Inflammatory macrophage (primary cell): ENCODE measurements at places on chromosomes 11 and 22.

GRCh38 chr11:15923183-15923582 lies 433.2 kb downstream of the SOX6 start:
- DNase-seq, result no peak

GRCh38 chr11:71341596-71341995 lies 89.2 kb upstream of the SHANK2 start:
- no peak for DNase-seq

GRCh38 chr22:23496445-23496833 lies 83.7 kb downstream of the IGLL1 start:
- DNase-seq, result no peak

- no peak for DNase-seq
These were observed 140.0 kb downstream of the SWAP70 start for GRCh38 chr11:9803685-9804418.

DNA sequence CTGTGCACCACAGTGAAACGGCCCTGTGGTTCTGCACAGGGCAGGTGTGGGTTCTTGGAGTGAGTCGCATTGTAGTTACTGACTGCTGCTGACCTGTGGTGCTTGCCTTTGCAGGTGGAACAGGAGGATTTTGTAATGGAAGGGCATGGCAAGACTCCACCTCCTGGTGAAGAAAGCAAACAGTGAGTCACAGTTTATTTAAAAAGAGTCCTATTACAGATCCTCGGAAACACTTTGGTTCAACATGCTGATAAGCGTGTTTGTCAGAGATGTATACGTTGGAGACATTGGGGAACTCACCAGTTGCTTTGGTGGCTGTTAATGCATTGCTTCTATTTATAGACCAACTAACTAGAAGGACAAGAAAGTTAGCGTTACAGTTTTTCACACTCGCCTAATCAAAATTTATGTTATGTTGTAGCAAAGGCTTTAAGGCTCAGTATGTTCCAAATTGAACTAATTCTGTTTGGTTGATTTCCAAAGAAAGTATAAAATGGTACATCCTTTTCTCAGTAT lies 21.7 kb upstream of the TNRC6B start:
- peak; percentile 8 for DNase-seq

- peak; percentile 35 for DNase-seq
These were observed 12.1 kb downstream of the GATD1 start for GRCh38 chr11:765025-765801.

- no peak for DNase-seq
These were observed 71.8 kb upstream of the PAX6 start for GRCh38 chr11:31882951-31883392.

- DNase-seq, result no peak
These were observed 185.3 kb upstream of the ISX start for GRCh38 chr22:34880662-34881061.

GRCh38 chr11:73310076-73310475 lies 2.0 kb downstream of the ARHGEF17 start:
- no peak for DNase-seq

DNA sequence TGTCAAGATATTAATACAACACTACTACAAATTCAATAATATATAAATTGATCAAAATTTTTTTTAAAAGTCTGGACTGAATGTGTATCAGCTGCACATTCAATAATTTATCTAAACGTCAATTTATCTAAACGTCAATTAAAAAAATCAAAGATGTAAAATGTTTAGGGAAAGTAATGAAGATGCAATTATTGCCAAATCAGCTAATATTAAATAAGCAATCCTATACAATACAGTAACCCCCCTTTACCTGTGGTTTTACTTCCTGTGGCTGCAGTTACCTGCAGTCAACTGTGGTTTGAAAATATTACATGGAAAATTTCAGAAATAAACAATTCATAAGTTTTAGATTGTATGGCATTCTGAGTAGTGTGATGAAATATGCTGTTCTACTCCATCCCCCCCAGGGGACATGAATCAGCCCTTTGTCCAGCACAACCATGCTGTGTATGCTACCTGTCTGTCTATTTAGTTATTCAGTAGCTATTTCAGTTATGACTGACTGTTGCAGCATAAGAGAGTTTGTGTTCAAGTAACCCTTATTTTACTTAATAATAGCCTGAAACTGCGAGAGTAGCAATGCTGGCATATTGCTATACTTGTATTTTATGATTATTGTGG lies 72.2 kb downstream of the CWF19L2 start:
- no peak for DNase-seq

- DNase-seq, result no peak
These were observed 121.1 kb upstream of the CRYBB3 start for GRCh38 chr22:25078591-25078990.

DNA sequence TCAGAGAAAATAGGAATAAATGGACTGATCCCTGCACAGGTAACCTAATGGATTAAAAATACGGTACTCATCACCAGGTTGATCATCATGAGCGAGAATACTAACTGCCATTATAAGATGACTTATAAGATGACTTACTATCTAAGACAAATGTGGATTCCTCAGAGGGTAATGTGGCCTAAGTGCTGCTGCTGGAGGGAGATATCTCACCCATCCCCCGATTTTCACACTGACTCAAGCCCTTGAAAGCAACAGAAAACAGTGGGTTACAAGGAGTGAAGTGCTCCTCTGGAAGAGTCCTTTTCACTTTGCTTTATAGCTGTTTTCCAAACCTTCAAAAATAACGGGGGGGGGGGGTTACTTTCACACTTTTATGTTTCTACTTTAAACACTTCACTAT lies 920 bp downstream of the TMEM218 start:
- no peak for DNase-seq

- no peak for DNase-seq
These were observed 853.5 kb downstream of the METTL15 start for GRCh38 chr11:28961726-28962125.

GRCh38 chr11:122048401-122048800 lies 67.6 kb downstream of the BLID start:
- DNase-seq, result no peak

- no peak for DNase-seq
These were observed 32.4 kb downstream of the TTC28 start for GRCh38 chr22:28647216-28647615.

DNA sequence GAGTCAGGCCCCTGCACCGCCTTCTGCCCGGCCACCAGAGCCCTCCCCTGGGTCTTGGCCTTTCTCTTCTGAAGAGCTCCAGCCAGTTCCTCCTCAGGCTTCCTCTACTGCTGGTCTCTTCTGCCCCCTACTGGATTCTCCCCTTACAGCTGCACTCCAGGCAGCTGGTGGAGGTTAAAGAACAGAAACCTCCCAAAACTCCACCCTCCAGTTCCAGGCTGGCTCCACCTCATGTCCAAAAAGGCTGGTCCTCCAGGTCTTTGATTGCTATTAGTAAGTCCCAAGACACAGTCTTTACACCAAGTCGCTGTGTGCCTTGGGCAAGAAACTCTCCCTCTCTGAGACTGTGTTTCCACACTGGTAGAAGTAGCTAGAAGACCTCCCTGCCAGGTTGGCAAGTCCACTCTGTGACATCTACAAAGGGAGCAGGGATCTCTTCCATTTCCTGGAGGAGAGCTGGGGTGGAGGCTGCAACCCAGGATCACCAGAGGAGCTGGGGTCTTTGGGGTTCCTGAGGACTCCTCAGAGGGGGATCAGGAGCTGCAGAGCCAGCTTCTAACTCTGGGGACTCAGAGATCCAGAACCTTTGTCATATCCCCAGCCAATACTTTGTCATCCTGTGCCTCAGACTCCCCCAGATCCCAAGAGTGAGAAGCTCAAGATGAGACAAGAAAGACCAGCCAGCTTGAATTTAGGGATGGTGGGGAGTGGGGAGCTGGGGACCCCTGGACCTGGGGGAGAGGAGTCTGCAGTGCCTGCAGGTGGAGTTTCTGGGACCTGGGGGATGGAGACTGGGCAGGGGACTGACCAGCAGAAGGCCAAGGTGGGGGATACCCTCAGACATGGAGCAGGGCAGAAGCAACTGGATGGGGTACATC lies 3.4 kb upstream of the IGLL5 start:
- peak; percentile 90 for DNase-seq

DNA sequence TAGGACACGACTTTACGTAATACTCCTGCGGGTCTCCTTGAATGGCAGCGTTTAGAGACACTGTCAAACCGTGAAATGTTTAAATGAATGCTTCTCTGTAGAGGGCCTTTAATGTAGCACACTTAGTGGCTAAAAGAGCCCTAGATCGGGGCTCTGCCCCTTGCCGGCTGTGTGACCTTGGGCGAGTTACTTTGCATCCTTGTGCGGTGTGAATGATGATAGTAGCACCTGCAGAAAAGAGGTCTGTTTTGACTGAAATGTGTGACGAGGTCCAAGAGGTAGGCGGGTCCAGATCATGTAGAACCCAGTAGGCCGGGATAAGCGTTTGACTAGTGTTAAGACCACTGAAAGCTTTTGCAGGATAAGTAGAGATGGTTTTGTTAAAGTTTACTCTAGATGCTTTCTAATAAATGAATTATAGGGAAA lies 866 bp downstream of the MED17 start:
- DNase-seq, result no peak

GRCh38 chr11:11032066-11032465 lies 174.2 kb upstream of the ZBED5 start:
- DNase-seq, result no peak
